ENCODE measurements at places on chromosomes 6 and 20.

DNA sequence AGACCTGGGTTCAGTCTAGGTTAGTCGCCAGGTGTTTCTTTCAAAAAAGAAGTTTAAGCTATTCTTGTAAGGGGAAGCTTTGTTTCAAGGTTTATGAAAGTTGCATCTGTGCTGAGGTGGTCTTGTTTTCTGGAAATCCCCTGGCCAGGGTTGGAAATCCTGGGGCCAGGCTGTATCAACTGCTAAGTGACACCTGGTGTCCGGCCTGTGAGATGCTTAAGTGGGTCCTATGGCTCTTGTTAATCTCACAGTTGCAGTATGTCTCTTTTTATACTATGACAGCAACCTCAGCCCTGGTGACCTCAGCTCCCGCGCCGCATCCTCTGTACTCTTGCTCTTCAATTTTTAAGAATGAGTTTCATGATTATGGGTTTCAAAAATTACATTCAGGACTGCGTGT lies 72.0 kb downstream of the CHMP4B start:
- DNase-seq: no peak

GRCh38 chr6:133680994-133681393 lies 207.9 kb upstream of the TCF21 start:
- DNase-seq: no peak

DNA sequence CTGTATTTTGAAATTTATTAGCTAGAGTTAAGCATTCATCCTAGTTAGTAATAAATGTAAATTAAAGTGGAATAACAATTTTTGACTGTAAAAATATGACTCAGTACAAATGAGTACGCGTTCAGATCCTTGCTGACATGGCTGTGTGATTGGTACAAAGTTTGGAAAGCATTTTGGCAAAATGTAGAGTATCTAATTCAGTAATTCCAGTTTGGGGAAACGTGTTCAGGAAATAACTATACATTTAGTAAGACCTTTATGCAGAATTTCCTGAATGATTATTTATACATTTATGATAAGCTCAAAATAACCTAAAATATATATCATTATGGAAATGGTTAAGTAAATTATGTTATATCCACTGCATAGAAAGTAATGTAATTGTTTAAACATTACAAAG lies 8.0 kb downstream of the VTA1 start:
- no peak for DNase-seq

DNA sequence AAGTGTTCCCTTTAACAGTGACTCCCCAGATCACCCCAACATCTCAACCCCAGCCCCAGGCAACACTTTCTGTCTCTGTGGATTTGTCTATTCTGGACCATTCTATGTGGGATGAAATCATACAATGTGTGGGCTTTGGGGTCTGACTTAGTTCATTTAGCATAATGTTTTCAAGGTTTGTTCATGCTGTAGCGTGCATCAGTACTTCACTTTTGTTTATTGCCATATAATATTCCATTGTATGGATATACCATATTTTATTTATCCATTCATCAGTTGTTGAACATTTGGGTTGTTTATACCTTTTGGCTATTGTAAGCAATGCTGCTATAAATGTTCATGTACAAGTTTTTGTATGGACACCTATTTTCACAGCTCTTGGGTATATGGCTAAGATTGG lies 31.0 kb downstream of the FOXF2 start:
- no peak for DNase-seq

Measured in T-cell (primary cell).